Posterior vena cava (tissue), 2 donors: ENCODE measurements at places on chromosomes 2 and 18.
A peak's percentile ranks its signal among the peaks of the same experiment; 100 is the strongest.

- DNase-seq, result no peak
These were observed 95.6 kb downstream of the NUP35 start for GRCh38 chr2:183219888-183220287.

DNA sequence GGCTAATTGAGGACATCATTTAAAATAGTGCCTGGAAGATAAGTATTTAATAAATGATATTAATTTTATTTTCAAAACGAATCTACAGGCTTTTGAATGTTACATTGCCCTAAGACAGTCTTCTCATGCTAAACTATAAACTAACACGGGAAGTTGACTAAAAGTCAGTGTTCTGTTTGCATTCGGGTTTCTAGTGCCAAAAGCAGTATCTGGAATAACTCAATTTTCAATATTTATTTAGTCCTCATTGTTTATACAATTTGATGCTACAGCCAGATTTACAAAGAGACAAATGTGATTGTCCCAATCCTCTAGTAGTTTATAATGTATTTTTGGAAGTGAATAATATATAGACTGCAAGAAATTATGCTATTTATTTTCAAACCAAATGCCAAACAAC lies 429.2 kb downstream of the LRP1B start:
- no peak for DNase-seq

DNA sequence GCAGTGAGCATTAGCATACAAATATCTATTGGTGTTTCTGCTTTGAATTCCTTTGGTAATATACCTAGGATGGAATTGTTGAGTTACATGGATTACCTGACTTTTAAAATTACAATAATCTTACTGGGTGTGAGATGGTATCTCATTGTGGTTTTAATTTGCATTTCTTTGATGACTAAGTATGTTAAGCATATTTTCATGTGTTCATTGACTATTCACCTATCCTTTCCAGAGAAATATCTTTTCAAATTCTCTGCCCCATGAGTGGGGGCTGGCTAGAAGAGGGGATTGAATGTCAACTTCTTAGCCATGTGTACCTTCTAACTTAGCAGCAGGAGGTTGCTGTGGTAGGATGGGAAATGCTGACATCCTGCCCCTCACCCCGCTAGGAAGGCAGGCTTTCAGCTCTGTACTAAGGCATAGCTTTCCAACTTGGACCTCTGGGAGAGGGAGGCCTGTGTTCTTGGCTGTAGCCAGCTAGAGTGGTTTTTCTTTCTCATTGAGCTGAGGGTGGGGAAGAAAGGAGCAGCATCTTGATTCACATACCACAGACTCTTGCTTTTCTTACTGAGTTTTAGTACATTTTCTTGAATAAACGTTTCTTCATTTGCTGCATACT lies 63.3 kb upstream of the TTC27 start:
- DNase-seq, result no peak

- DNase-seq, result peak; percentile 44
These were observed 151.7 kb downstream of the CTIF start for GRCh38 chr18:48690494-48690893.

GRCh38 chr2:173196080-173196479 lies 120.4 kb downstream of the MAP3K20 start:
- DNase-seq, result no peak
